ENCODE measurements at places on chromosomes 7 and 10.

GRCh38 chr7:111272092-111272491 lies 181.2 kb downstream of the LRRN3 start:
- DNase-seq = no peak

- no peak for DNase-seq
Observed at GRCh38 chr7:158458716-158459282, 128.8 kb downstream of the PTPRN2 start.

GRCh38 chr7:128171342-128171918 lies 69.6 kb upstream of the LEP start:
- DNase-seq = no peak

DNA sequence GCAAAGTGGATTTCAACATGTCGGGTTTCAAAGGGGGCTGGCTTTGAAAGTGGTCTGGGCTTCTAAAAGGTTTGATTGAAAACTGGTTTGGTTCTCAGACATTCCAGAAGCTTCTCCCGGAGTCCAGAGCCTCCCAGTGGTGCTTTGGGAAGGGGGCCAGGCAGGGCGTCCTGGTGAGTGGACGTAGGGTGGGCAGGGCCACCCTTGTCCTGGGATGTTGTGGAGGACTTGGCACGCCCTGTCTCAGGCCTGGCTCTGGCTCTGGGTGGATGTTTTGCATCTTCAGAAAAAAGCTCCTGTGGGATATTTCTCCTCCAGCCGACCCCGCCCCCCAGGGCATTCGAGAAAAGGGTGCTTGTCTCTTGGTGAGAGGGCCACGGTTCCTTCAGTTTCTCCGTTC lies 31.2 kb downstream of the GRIFIN start:
- DNase-seq = no peak

DNA sequence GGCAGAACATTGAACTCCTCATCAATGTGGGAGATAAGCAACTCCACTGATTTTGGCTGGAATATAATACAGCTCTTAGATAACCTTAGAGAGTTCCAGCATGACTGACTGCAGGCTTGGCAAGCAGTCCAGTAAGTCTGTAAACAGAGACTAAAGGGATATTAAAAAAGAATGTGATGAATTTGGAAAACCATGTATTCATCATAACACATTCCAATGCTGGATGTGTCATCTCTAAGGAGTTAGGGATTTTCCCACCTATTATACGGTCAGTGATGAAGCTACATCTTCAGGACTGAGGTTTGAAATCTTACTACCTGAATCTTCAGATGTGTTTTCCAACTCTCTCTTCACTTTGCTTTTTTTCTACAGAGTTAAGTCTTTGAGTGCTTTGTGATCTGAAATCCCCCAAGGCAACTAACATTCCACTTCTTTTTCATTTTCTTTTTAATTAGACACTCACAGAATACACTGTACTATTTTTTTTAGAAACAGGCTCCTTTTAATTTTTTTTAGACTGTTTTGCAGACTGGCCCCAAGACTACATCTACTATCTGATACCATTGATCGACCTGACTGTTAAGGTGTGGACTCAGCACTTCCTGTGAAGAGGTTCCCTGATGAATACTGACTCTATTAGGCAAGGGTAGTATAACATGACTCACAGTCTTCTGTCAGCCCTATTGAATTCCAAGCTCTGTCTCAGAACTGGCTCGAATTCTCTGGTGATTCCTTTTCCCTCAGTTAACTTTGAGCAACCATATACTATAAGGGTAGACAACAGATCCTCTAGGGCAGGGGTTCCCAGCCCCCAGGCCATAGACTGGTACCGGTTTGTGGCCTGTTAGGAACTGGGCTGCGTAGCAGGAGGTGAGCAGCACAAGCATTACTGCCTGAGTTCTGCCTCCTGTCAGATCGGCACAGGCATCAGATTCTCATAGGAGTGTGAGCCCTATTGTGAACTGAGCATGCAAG lies 678.2 kb downstream of the GRM8 start:
- no peak for DNase-seq

- DNase-seq = no peak
Observed at GRCh38 chr7:7702826-7703225, 15.6 kb downstream of the RPA3 start.

DNA sequence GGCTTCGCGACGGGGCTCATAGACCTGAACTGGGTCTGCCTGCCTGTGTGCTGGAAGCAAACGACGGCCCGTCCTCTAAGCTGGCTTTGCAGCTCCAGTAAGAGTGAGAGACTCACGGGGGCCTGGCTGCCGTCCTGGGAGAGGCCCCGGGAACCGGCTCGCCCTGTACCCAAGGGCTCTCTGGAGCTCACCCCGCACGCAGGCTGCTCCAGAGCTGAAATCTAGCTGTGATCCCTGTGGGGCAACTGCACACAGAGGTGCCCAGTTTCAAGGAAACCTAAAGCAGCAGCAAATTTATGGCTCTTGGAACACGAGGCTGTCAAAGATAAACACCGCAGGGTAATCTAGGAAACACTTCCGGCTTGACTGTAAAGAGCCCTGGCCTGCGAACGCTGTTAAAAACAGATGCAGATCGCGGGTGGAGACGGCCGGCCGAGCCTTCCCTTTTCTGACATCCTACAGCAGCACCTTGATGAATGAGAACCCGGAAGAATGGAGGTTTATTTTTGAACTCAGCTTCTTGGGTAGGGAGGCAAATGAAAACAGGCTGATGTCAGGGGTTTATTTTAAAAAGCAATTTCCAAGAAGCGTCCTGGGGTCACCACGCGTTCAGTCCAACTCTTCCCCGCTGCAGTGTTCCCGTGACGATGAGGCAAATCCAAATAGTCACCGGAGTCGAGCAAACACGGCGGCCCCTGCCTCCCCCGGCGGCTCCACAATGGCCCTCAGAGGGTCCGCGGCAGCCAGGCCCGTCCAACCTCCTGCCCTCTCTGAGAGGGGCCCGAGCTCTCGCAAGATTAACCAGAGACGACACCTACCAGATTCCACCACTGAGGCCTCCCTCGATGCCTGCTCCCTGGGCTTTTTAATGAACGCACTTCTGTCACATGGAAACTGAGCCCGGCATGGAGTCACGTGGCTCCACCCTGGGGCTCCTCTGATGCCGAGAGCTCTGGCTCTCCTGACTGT lies 29.6 kb downstream of the AMZ1 start:
- no peak for DNase-seq

DNA sequence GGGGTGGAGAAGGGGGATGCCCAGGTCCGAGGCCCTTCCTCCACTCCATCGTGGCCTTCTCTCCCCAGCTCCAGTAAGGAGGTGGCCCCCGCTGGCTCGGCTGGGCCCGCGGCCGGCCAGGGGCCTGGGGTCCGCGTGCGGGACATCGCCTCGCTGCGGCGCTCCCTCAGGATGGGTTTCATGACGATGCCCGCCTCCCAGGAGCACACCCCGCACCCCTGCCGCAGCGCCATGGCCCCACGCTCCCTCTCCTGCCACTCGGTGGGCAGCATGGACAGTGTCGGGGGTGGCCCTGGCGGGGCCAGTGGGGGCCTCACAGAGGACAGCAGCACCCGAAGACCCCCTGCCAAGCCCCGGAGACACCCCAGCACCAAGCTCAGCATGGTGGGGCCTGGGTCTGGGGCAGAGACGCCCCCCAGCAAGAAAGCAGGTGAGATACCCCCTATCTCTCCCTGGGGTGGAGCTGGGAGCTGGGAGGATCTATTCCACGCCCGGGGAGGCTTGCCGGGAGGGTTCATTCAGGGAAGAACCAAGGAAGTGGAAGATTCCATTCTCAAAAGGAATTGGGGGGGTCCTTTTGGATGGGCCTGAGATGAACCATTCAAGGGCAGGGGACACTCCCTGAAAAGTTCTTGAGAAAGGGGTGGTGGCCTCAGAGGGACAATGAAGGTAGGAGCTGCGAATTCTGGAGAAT lies 3.2 kb downstream of the NYAP1 start:
- DNase-seq = no peak

DNA sequence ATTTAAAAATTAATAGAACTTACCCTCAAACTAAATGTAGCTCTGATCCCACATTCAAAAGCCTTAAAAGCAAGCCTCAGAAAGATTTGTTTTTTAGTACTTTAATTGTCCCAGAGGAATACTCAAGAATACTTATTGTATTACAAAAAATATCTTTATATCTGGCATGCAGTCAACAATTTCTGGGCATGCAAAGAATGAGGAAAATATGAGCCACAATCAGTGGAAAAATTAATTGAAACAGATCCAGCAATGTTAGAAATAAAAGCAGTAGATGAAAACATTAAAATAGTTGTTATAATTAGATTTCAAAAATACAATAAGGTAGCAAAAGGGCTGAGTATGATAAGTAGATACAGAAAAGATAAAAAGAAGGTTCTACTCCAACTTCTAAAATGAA lies 154.7 kb downstream of the PON1 start:
- DNase-seq = no peak

- DNase-seq = no peak
Observed at GRCh38 chr10:92111336-92111939, 179.4 kb downstream of the CPEB3 start.

- DNase-seq = no peak
Observed at GRCh38 chr10:24821986-24822385, 98.3 kb upstream of the ARHGAP21 start.

- DNase-seq = no peak
Observed at GRCh38 chr10:28157379-28157778, 145.5 kb downstream of the MPP7 start.

DNA sequence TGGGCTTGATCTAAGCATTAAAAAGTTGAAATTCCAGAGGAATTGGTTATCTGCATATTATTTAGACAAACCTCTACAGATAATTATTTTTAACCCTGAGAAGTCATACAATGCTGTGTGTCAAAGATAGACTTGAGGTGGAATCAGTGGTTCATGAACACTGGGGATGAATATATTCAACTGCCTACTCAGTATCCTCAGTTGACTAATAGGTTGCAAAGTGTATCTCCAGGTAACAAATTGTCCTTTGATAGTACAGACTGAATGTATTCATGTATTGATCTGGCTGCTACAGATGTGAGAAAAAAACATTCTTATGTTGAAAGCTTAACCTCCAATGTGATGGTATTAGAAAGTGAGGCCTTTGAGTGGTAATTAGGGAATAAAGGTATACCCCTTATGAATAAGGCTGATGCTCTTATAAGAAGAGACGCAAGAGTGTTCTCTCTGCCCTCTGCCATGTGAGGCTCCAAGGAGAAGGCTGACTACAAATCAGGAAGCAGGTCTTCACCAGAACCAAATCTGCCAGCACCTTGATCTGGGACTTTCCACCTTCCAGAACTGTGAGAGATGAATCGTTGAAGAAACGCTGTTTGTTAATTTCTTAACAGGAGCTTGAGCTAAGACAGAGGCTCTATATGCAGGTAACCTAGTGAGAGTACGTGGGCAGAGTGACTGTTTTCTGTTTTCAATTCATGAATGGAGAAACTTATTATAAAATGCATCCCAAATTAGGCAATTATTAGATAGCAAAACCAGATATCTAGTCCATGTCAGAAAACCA lies 7.5 kb downstream of the MRPL32 start:
- DNase-seq = no peak

DNA sequence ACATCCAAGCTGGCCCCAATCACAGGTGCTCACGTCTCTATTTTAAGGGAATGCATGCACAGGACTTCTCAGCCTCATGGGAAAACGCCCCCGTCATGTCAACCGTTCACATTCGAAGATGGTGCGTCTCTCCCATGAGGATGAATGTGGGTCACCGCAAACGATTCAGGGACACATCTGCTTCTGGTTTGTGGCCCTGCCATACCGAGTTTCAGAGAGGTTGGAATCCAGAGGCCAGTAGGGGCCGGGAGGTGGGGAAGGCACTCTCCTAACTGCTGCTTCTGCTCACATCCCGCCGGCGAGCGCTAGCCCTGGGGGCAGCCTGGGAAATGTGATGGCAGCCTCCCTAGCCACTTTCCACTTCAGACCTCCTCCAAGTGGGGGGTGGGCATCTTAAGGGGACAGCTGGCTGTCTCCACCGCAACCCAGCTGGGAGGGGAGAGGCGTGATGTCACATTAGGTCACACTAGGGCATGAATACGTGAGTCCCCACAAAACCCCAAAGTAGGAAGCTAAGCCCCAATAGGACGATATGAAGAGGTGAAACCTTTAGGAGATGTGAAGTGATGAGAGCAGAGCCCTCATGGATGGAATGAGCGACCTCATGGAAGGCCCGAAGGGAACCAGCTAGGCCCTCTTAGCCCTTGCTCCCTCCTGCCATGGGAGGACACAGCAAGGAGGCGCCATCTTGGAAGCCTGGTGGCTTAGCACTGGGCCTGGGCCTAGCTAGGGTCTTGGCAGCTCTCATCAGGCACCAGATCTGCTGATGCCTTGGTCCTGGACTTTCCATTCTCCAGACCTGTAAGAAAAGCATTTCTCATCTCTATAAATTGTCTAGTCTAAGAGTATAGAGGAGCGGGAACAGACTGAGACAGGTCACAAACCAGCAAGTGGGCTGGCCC lies 107.8 kb downstream of the TCERG1L start:
- DNase-seq = no peak

DNA sequence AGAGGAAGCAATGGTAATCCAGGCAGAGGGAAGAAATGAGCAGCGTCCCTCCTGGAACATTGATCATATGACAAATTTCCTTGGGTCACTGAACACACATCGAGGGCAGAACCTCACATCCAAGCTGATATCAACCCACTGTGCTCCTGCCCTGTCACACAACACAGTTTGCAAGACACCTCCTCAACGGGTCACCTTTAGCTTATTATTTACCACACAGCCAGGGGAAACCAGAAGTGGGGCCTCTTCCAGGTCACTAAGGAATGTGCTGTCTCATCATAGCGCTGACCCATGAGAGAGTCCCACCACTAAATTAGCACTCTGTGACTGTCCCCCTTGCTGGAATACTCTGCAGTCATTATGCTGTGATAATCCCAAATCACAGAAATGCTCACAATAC lies 69.7 kb upstream of the PPP1R3C start:
- DNase-seq = no peak

- DNase-seq = no peak
Observed at GRCh38 chr10:131657318-131657984, 243.4 kb upstream of the PPP2R2D start.

DNA sequence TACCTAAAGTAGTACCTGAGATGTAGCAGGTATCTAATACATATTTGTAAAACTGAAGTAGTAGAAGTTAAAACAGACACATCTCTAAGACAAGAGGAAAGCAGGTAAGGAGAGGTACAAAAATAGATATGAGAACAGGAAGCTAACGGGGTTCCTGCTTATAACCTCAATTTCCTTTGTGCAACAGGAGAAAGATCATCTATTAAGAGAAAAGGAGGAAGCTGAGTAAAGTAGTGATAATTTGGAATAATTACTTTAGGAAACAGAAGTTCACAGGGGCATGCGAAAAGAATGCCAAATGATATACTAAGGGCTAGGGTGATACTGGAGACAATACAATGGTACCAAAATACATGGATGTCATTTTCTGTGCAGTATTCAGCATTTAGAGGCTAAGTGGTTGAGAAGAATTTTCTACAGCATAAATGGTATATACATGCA lies 108.7 kb downstream of the NRBF2 start:
- no peak for DNase-seq

DNA sequence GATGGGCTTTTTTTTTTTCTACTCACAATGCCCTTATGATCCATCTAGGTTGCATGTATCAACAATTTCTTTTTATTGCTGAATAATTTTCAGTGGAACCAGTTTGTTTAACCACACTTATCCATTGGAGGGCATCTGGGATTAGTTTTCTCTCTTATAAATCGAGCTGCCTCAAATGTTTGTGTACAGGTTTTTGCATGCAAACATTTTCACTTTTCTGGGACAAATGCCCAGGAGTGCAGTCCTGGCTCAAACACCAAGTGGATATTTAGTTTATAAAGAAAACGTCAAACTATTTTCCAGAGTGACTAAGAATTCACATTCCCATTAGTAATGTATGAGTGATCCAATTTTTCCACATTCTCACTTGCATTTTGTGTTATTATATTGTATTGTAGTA lies 313.4 kb downstream of the CXCL12 start:
- DNase-seq = no peak

- DNase-seq = no peak
Observed at GRCh38 chr7:44971902-44972441, 6.8 kb downstream of the MYO1G start.
